ENCODE measurements at places on chromosomes 3 and 15.

GRCh38 chr15:80502782-80503181 lies 98.6 kb downstream of the ARNT2 start:
- no peak for DNase-seq

DNA sequence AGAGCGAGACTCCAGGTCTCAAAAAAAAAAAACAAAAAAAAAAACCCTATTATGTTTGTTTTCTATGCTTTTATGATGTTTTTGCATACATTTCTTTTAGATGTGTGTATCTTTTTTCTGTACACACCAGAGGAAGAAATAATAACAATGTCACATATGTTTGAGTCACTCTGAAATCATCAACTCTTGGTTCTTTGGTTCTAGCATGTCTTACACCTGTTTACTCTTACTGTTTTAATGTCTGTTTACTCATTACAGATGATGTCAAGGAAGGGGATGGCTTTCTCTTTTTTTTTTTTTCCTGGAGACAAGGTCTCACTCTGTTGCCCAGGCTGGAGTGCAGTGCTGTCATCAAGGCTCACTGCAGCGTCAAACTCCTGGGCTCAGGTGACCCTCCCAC lies 24.1 kb downstream of the RHOA start:
- DNase-seq: no peak

DNA sequence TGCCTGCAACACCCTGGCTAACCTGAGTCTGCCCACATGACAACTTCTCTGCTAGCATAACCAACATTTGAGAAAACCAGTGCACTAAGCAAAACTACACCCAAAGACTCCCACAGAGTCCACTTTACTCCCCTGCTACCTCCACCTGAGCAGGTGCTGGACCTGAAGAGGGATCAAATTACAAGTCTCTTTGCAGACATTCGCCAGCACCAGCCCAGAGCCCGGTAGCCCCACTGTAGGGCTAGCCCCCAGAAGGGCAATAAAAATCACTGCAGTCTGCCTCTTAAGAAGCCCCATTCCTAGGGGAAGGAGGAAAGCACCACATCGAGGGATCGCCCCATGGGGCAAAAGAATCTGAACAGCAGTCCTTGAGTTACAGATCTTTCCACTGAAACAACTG lies 472.2 kb downstream of the GRM7 start:
- DNase-seq: no peak

DNA sequence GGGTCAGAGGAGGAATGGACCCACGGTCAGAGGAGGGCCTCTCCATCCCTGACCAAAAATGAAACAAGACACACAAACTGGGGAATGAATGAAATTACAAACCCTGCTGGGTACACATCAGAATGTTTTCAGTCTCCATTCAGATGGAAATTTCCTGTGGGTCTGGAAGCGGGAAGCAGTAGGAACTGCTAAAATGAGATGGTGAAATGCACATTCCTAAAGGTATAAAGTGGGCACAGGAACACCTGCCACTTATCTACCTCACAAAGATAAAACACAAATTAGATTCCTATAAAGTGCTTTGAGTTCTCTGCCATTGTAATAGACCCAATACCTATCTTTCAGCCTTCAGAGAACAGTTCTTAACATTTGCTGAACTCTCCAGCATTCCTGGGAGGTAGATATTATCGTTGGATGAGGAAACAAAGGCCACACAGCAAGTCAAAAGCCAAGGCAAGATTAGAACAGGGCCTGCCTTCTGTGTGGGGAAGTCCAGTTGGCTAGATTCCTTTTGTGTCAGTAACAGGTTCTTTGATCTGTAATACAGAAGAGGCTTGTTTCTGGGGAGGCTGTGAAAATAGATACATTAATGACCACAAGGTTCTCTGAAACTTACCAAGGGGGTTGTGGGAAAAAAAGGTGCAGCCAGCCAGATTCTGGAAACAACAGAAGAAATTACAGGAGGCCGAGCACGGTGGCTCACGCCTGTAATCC lies 98.4 kb downstream of the IGF2BP2 start:
- no peak for DNase-seq

DNA sequence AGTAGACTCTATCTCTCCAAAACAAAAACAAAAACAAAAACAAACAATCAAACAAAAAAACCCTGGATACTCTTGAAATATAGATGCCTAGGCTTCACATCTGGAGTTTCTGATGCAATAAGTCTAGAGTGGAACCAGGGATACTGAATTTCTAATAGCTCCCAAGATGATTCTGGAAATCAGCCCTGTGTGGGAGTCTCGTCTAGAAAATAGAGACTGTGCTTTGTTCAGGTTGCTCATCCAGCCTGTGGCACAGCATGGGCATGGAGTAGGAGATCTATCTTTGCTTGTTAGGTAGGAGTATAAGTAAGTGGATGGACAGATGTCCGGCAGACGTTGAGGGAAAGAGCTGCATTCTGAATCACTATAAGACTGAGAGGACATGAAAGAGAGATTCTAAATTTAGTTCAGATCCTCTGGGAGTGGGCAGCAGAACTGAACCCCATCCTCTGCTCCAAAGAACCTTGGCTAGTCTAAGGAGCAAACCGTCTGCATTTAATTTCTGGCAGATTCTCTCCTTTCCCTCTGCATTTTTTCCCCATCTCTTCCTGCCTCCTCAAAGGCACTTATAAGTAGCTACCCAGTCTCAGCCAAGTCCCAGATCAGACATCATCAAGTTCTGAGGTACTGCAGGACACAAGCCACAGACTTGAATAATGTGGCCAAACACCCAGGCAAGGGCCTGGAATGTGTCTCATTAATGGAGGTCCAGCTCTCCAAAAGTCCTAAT lies 92.6 kb upstream of the STRIT1 start:
- no peak for DNase-seq

- DNase-seq: no peak
Measured at GRCh38 chr3:143348486-143349327, 229.1 kb downstream of the CHST2 start.

GRCh38 chr3:25870452-25870851 lies 80.6 kb downstream of the OXSM start:
- no peak for DNase-seq

Data from AG09319 (cell line).